ENCODE measurements at places on chromosomes 3 and 15.

GRCh38 chr3:30544812-30545211 lies 61.6 kb upstream of the TGFBR2 start:
- DNase-seq: peak; percentile 83

GRCh38 chr3:46400000-46400734 lies 6.7 kb downstream of the CCR5AS start:
- DNase-seq: peak; percentile 43

- no peak for DNase-seq
Observed at GRCh38 chr3:127222664-127223063, 29.7 kb downstream of the PRR23E start.

GRCh38 chr15:63872759-63873510 lies 39.2 kb upstream of the HERC1 start:
- peak; percentile 38 for DNase-seq

- DNase-seq: peak; percentile 25
Observed at GRCh38 chr15:92733934-92734521, 78.5 kb upstream of the FAM174B start.

DNA sequence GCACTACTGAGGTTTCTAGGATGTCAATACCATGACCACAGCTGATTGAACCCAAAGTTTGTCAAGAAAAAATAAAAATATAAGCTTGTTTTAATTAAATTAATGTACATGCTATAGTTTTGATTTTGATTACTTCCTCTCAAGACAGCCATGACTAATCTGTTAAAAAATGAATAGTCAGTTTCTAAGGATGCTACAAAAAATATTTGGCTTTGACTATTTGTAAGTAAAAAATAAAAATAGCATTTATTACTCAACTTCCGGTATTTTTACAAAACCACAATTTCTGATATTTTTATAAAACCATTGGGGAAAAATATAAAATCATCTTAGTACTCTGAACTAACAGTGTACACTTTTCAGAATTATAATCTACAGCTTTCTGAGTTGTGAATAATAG lies 12.1 kb upstream of the TEX9 start:
- peak; percentile 21 for DNase-seq

DNA sequence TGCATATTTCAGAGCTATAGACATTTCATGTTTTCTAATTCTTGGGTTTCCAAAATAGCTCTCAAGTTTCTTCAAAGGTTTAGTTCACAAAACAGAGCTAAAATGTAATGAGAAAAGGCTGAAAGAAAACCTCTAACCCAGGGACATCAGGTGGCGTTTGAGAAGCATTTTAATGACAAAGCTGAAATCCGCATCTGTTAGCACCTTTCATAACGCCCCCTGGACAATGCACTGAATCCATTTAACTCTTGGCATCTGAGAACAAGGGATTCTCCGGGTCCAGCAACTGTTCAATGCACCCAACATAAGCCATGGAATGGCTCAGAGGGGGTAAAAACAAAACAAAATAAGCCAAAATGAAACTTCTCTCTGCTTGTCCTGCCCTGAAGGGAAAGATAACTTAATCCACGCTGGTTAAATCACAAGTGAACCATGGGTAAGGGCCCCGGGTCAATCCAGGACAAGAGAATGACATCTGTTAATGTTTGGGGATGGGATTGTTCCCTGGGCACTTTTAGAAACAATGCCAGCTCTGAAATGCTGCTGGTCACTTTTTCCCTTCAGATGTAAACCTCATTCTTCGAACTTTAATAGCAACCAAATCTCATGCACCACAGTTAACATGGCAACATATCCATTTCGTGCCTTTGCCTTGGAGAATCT lies 466.2 kb upstream of the ADAMTS9 start:
- no peak for DNase-seq

GRCh38 chr15:53312707-53313106 lies 446.8 kb downstream of the WDR72 start:
- no peak for DNase-seq

GRCh38 chr3:142359367-142359766 lies 88.5 kb downstream of the XRN1 start:
- DNase-seq: no peak

- peak; percentile 100 for DNase-seq
Observed at GRCh38 chr15:68479406-68479805, 47.4 kb upstream of the ITGA11 start.

DNA sequence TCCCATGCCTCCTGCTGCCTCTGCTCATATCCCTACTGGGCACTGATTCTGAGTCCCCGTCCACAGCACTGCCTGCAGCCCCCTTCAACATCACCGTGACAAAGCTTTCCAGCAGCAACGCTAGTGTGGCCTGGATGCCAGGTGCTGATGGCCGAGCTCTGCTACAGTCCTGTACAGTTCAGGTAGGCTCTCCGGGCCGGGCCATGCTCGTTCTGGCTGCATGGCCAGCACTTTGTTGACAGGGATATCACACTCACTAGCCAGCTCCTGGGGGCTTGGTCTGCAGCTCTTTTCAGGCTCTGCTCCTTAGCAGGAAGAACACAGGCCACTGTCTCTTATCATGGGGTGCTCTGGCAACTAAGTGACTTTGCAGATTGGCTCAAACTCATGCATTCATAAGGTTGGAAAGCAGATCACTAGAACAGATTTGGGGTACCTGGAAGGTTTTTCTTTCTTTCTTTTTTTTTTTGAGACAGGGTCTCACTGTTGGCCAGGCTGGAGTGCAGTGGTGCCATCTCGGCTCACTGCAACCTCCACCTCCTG lies 6.0 kb downstream of the TYRO3 start:
- DNase-seq: no peak

GRCh38 chr3:55165278-55165677 lies 237.4 kb upstream of the LRTM1 start:
- peak; percentile 73 for DNase-seq

DNA sequence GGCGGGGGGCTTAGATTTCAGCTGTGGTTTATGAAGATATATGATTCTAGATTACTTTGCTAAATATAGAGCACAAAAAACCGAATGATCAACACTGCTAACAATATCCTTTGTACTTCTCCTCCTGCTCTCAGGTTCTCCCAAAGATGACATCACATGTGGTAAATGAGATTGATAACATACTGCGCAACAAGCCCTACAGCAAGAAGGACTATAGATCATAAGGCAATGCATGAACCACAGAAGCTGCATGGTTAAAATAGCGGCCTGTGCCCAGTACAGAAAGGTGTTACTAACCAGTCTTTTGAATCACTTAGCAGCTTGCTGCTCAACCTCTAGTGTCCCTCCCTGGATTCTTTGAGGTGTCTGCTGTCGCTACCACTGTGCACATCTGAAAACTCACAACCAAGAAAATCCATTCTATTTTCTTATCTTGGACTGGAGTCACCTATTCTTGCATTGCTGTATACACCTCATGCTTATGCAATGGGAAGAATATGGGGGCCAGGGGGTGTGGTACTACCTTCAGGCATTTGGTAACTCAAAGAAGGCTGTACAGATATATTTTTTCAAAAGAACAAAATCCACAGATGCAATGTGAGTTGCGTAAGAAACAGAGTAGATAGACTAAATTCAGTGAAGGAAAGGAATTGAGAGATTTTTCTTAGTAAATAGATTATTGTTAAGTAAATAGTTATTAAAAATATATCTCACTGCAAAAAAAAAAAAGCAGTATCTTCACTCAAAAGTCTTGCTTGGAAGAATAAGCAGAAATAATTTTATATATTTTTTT lies 18.2 kb downstream of the SSR3 start:
- DNase-seq: no peak

DNA sequence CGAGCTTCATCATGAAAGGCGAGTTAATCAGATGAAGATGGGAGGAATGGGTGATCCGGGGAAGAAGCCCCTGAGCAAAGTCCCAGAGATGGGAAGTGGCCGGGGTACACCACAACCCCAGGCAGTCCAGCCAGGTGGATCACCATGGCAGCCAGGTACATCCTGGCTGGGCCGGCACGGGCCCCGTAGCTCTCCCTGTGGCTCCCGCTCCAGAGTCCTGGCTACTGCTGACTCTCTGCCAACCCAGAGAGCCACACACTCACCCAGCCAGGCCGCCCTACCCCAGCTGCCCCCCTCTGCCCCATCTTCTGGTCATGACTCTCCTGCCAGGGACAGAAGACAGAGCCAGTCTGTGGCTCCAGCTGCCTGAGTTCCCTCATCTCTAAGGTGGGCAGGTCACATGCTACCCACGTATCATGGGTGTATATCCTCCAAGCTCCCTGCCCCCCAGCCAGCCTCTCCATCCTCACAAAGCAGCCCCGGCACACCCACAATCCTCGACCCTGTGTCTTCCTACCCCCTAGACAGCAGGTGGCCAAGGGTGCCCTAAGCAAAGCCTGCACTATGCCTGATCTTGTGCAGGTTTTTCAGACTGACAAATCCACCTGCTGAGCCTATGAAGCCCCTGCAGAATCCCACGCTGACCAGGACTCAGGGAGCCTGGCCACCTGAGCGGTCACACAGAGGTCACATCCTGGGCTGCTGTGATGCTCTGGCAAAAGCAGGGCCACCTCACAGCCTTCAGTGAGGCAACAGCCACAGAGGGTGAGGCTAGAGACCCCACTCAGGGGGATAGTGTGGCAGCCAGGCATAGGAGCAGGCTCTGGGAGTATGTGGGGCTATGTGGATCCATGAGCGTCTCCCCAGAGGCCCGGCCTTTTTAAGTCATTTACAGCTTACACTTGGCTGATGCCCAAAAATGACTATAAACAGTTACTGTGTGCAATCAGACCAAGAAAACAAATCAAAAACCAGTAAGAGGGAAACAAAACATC lies 13.2 kb downstream of the XXYLT1 start:
- DNase-seq: no peak

DNA sequence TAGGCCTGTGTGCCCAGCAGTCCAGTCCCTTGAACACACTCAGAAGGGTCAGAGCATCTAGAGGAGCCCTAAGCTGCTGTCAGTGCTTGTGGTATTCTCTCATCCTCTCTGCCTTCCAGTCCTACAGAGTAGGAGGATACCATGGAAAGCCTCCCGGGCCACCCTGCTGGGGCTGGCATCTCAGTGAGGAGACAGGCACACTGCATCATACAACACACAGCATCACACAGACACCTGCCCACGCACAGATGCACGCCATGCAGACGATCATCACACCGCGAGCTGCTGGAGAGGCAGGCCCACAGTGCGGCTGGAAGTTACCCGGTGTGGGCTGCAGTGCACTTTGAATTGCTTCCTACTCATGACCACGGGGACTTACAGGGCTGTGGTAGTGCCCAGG lies 15.2 kb downstream of the GABRA5 start:
- no peak for DNase-seq

- peak; percentile 25 for DNase-seq
Observed at GRCh38 chr3:54188176-54188791, 65.9 kb downstream of the CACNA2D3 start.

DNA sequence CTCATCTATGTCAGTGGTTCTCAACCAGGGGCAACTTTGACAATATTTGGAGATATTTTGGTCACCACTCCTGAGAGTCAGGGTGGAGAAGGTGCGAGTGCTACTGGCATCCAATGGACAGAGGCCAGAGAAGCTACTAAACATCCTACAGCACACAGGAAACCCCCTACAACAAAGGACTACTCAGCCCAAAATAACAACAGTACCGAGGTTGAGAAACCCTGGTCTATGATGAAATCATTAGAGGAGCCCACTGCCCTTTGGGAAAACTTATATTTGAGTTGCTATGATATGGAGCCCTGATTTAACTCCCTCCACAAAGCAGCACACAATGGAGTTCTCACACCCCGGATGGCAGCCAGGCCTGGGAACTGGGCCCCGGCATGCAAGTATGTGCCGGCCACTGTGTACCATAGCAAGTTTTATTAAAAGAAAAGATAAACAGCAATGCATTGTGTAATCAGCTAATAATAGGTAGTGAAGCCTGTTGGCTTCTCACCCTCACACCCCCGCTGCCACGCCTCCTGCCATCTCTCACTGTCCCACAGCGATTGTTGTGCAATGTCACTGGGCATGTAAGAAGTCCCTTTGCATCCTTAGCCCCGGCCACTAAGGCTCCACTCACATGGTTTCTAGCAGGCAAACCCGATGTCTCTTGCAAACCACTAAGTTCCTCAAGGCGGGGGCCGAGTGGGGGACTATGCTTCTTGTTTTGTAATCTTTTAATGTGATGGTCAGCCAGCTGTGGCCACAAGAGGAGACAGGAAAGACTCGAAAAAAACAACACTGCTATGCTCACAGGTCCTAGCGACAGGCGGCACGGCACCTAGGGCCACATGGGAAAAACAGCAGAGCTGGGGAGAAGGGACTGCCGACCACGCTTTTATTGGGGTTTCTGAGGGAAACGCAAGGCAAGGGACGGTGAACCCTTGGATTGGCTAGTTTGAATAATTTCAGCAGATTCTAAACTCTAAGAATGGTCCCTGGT lies 110.0 kb downstream of the AQP9 start:
- DNase-seq: peak; percentile 11

- no peak for DNase-seq
Observed at GRCh38 chr3:138232705-138233364, 45.7 kb downstream of the ARMC8 start.

DNA sequence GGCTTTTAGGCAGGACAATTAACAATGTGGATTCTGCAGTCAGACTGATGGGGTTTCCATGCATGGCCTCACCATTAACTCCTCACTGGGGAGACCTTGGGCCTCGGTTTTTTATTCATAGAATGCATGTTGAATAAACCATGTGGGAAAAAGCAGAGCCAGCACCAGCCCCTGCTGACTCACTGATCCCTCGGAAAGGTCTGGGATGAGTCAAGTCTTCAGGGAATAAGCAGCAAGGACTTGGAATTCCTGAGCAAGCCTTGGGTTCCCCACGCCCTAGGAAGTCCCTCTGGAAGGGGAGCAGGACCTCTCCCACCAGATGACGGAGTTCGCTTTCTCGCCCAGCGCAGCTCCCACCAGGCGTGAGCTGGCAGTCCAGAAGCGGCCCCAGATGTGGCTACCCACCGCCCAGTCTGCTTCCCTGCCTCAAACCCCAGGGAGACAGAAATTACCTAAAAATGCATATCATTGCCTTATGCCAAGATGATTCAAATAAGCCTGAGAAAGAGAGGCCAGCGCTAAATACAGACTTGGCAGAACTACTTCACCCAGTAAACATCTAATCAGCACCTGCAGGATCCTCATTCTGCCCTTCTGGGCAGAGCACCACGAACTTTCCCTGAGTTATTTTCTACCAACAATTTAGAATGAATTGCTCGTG lies 45.4 kb downstream of the BTD start:
- peak; percentile 100 for DNase-seq

- DNase-seq: peak; percentile 89
Observed at GRCh38 chr3:24222165-24222805, 272.4 kb downstream of the THRB start.

DNA sequence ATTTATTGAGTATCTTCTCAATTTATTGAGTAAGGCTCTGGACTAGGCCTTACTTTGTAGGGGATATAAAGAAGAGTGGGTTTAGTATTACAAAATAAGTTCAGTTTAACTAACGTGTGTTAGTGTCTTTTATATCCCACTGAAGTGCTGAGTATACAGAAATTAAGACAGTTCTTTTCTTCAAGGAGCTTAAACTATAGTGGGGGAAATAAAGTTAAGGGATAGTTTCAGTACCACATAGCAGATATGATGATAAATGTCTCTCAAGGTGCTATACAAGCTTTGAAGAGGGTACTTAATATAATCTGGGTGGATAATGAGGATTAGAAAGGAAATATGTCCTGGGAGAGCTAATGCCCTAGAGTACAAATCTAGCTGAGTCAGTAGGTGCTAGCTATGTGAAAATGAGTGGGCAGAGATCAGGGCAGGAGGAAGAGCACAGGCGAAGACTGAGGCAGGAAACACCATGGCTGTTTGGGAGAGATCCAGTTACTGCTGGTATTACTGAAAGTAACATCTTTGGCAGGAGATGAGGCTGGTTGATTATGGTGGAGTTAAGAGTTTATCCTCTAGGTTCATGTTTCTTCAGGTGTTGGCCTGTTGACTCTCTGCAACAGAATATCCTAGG lies 46.0 kb downstream of the TEX9 start:
- no peak for DNase-seq

Measured in AG10803 (cell line).